ENCODE measurements at places on chromosomes 2 and 18.

DNA sequence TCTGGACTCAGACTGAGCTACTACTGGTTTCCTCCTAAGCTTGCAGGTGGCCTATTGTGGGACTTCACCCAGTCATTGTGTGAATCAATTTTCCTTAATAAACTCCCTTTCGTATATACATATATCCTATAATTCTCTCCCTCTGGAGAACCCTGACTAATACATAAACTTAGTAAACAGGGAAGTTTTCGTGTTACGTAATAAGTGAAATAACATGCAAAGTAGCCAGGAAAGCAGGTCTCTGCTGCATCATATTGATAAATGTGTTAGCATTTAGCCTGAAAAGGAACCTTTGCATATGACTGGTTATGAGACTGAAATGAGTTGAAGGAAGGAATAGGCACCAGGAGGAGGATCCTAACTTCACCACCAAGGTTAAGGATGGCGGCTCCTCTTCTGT lies 527.2 kb upstream of the FAM98A start:
- DNase-seq, result no peak

DNA sequence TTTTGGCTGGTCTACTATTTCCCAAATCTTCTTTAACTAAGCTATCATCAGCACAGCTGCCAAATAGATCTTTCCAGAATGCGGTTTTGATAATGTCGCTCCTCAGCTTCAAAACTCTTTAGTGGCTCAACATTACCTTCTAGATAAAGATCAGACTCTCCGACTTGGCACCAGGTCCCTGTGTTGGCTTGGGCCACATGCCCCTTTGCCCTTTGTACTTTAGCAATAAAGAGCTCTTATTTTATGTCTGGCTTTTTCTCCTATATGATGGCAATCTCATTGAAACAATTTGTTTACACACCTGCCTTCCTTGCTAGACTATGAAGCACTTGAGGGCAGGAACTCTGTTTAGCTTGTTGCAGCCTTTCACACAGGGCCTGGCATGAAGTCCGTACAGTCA lies 128.9 kb upstream of the GATA6 start:
- no peak for DNase-seq

DNA sequence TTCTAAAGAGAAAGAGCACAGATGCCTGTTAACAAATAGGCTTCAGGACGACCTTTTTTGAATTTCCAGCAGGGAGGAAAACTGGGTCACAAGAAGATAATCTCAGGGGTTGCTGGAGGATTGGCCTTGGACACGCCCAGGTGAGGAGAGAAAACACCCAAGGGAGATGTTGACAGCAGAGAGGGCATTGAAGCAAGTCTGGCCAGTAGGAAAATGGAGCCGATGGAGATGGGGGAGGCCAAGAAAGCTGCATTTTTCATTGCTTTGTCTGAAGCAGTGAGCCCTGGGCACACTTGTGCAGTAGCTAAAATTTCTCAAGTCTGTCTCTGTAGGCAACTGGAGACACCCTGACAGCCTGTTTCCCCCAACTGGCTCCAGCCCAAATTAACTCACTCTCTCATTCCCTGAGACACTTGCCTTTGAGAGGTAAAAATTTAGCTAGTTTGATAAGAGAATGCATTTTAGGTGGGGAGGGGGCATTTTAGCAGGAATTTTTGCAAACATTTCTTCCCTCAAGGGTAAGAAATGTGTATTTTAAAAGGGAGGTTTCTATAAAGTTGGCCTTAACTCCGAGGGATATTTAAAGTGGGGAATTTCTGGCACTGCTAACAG lies 165.5 kb downstream of the TGIF1 start:
- DNase-seq, result no peak

- no peak for DNase-seq
These were observed 24.4 kb downstream of the EHD3 start for GRCh38 chr2:31258351-31258750.

DNA sequence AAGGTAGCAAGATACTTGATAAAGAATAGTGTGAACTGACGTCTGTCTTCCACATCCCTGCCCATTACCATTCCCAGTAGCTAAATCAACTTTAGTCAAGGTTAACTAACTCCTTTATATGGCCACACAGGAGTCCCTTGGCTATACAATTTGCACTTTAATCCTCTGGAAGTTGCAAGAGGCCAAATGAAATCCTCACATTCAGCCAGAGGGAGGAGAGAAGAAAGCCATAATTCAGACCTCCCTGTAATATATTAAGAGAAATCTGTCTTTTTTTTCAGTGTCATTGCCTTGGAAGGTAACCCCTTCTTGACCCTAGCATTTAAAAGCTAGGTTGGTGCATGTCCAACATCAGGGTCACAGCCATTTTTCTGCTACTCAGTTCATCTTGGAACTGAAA lies 317.8 kb downstream of the NRXN1 start:
- DNase-seq, result no peak

DNA sequence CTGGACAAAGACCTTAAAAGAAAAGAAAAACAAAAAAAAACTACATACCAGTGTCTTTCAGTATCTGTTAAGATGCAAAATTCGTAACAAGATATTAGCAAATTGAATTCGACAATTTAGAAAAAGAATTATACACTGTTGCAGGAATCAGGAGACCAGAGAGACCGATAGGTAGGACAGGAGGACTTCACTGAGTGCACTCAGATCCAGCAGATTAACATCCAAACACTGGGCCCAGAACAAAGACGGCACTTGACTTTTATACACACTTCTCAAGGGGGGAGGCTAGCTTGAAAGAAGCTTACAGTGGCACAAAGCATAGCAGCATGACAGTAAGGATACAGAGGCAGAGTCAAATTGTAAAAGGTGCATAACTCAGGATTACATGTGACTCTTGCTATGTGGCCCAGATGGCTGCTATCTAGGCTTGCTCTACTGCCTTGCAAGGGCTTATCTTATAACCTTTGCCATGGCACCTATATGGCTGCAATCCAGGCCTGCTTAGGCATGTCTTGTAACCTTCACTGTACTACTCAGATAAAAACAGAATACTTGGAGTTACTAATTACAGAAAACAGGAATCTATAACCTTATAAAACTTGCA lies 507.3 kb upstream of the LRRTM4 start:
- no peak for DNase-seq

- no peak for DNase-seq
These were observed 9.1 kb upstream of the ATG16L1 start for GRCh38 chr2:233242231-233242927.
